Nucleus accumbens (tissue), 56 donors: ENCODE measurements at places on chromosomes 7 and 10.

DNA sequence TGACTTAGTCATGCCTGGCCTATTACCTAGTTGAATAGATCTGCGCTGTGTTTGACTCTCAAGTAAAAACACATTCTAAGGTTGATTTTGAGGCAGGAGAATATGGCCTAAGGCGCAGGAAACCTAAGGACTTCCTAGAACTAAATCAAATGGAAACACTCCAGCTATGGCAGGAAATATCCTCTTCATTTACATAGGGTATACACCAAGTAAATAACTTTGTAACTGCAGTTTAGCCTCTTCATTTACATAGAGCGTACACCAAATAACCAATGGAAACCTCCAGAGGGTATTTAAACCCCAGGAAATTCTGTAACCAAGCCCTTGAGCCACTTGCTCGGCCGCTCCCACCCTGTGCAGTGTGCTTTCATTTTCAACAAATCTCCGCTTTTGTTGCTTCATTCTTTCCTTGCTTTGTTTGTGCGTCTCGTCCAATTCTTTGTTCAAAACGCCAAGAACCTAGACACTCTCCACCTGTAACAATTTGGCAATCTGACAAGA is 35.6 kb upstream of the XRCC2 start:
- DNase-seq: no peak

GRCh38 chr10:103843854-103844570 is 11.4 kb downstream of the SH3PXD2A start:
- no peak for DNase-seq

- no peak for DNase-seq
These were observed 23.5 kb downstream of the FBXW4 start for GRCh38 chr10:101671453-101671852.

DNA sequence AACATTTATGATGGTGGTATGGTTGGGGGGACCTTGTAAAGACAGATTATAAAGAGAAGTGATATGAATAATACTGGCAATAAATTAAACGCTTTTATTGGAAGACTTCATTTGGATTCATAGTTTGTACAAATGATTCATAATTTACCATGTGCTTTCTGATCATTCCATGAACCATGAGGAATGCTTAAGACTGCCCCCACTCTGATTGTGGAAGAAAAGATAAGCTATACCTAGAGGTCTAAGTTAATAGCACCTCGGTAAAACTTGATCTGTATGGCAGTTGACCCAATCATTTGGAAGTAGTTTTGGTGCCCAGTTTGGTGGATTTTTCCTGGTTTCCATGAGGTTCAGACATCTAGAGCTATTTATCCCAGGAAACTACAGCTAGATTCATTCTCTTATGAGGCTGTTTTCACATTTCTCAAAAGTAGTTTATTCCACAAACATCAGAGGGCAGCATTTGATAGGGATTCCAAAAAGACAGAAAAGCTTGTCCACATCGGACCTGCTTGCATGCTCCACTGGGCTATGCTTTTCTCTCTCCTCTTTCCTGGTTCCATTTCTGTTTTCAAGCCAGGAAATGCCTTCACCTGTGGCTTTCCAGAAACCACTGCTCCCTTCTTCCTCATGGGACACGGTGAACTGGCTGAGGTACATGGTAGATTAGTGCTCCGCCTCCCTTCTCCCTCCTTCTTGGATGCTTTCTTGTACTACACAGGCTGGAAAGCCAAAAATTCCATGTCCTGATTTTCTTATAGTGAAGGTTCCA is 29.2 kb downstream of the TFAM start:
- no peak for DNase-seq

DNA sequence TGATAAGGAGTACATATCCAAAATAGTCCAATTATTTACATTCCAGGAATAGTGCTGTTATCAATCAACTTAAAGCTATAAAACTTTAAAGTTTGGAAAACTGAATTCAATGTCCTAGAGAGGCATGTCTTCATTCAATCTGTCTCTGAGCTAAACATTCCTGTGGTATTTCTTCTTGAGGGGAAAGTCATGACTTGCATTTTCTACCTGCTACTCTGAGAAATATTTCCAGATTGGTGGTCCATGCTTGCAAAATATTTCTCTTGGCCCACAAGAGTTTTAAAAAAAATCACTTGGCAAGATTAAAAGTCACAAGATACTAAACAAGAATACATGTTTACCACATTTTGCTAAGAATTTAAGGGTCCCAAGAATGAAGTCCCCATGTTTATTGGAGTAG is 63.6 kb upstream of the HGF start:
- no peak for DNase-seq

DNA sequence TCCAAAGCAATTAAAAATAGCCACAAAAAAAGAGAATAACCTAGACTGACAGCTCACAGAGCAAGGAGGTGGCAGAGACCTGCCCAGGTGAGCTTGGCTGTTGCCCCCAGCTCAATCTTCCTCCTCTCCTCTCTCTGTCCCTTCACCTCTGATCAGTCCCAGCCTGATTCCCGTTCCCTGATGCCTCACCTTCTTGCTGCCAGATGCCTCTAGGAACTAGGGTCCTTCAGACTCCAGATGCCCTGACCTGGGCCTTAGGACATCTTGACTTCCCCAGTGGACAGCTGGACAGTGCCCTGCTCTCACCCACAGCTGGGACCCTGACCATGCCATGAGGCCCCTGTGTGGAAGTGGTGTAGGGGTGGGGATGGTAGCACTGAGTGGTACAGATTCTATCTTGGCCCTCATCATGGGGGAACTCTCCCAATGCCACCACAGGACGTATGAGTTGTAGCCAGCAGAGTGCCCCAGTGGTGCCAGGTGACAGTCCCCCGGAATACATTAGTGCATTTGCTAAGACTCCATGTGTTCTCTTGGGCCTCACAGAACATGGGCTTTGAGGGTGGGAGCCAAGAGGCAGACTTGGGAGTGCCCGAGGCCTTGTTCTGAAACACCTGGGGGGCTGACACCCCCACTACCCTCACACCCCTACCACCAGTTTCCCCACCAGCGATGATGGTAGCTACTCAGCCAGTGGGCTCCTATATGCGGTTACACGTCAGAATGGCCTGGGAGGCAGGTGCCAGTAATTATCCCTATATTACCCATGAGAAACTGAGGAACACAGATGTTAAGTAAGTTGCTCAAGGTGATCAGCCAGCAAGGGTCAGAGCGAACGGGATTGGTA is 2.0 kb downstream of the DEPP1 start:
- no peak for DNase-seq

DNA sequence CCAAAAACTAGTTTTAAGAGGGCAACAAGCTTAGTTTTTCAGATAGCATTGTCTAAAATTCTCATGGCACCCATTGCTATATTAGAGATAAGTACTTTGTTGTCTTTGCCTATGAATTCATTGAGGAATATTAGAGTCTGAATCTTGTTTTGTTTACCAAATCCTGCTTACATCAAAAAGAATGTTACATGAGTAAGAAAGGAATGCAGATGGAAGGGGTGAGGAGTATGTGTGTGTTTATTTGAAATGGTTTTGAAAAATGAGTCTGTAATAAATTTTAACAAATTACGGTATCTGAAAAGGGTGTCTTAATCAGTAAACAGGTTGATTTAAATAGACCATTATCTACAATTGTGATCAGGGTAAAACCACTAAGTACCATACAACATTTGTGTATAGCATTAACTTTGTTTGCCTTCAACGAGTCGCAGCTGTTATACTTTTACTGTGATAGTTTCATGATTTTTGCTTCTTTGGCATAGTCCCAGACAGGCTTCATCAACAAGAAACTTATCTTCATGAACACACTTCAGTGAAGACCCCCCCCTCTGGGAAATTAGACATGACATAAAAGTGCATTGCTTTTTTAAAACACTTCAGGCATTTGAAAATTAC is 1183.9 kb upstream of the C7orf33 start:
- no peak for DNase-seq

DNA sequence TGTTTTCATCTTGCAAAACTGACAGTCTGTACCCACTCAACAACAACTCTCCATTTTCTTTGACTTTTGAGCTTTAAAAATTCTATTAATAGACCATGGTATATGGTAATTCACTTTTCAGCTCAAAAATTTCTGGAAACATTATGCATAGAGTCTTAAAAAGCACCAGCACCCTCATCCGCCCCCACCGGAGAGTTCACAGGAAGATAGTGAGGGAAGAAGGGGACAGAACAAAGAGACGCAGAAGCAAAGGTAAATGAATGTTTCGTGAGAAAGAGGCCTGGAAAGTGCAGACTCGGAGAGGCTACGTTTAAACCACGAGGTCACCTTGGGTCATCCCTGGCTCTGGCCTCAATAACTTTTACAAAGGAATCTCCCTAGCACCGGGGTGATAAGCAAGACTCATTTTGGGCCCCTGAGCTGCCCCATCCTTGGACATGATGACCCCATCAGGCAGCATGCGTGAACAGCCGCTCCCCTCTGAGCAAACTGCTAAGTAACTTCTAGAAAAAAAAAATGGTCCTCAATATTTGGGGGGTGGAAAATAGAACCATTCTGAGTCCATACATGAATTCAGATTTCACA is 96.3 kb downstream of the CPXM2 start:
- DNase-seq: no peak

GRCh38 chr7:2628130-2628482 is 3.7 kb upstream of the TTYH3 start:
- DNase-seq: no peak
